ACHN (cell line): ENCODE measurements at places on chromosomes 11 and 22.
A peak's percentile ranks its signal among the peaks of the same experiment; 100 is the strongest.

GRCh38 chr22:30422481-30423300, 2.9 kb upstream of the MTFP1 start:
- DNase-seq, result peak; percentile 89

GRCh38 chr11:32817181-32817851, 12.4 kb upstream of the PRRG4 start:
- no peak for DNase-seq

- no peak for DNase-seq
These were observed 16.8 kb upstream of the CABP7 start for GRCh38 chr22:29702931-29703501.

GRCh38 chr11:13775471-13775870, 107.0 kb downstream of the FAR1 start:
- no peak for DNase-seq
